ENCODE measurements at places on chromosomes 2 and 18.

GRCh38 chr2:219104107-219105035 is 43.6 kb upstream of the IHH start:
- DNase-seq, result peak; percentile 28

GRCh38 chr2:187013058-187013457 is 164.1 kb upstream of the ZSWIM2 start:
- no peak for DNase-seq

DNA sequence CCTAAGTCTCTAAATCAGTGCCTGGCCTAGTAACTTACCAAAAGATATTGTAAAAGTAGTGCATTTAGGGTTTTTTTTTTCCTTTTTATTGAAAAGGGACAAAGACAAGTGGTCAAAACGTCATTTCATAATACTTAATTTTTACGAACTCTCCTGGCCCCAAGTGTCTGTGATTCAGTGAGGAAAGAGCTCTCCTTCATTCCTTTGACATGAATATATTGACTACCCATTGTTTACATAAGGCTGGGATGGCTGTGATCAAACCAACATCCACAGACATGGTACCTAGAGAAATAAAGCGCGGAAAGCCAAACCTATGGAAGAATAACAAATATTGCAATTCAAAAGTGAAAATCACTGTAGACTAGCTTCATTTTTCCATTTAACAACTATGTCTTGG is 198.4 kb downstream of the BABAM2 start:
- DNase-seq, result no peak

DNA sequence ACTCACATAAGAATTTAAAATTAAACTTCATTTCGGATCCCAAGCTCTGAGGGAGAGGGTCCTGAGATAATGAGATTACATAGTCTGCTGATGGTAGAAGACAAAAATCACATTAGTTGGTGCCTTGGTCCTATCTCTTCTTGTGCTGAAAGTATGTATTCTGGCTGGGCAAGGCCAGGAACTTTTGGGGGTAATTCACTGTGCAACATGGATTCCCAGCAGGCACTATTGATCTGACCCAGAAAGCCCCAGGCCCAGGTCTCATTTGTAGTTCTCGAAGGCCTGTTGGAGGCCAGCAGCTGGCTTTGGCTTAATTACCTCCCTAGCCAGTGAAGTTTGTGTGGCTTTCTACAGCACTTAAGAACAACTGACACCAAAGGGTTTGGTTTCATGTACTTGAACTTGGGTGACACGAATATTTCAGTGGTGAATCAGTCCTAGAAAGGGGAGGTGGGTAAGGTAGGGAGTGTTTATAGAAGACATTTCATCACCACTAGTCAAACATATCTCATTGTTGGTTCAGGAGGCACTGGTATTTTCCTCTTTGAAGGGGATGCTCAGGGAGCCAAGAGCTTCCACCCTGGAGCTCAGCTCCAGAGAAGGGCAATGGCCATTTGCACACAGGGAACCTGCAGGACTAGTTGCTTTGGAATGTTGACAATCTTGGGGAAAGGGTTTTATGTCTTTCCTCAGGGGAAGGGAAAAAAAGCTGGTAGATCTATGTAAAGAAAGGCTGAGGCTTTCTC is 217.8 kb downstream of the OSR1 start:
- no peak for DNase-seq

DNA sequence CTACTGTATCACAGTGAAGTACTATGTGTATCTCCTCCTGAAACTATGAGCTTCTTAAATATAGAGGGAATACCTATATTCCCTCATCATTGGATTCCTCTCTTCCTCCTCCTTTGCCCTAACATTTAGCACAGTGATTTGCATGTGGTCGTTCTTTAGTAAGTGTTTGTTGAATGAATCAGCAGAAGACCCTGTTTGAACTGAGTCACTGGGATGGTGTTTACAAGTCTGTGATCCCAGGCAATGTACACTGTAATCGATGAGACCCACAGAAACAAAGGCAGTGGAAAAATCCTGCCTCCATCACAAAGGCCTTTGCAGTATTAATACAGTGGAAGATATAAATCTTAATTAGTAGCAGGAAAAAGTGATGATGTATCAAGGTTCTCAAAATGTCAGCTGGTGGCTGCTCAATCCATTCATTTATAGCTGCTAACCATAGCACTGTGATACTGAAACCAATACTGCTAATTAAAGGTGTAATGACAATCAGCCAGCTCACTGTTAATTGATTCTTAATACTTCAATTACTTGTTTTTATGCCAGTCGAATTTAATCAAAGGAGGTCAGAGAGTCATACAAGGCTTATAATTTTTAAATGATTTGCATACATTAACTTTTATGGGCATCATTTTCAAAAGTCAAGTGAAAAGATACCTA is 20.8 kb upstream of the MYO3B start:
- DNase-seq, result no peak

DNA sequence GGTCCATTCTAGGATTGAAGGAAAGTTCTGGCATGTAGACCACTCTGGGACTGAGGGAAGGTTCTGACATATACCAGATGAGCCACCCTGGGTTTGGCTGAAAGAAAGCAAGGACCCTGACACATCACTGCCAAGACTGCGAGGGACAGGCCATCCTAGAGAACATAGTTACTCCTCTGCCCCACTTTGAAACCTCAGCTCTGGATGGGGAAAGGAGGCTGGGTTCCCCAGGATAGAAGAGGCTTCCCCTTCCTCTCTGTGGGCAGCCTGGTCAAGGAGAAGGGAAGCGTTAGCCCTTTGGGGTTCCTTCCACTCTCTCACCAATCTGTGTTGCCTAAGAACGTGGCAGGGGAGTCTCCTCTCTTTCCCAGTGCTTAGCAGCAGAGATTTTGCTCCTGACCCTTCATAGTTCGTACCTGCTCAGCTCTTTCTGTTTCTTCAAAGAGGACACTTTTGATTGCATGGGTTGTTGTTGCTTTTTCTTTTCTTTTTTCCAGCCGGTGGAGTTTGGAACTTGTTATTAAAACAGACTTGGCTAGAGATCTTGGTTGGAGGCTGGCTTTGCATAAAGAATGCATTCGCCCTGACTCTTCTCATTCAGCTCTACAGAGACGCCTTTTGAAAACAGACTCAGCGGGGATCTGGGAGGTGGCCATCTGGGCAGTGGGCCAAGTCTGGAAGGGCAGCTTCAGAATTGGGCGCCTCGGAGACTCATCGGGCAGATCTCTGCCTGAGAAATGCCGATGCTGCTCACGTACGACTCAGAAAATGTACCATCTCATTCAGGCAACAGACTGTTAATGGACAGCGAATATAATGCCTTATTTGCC is 166.1 kb downstream of the CLIP4 start:
- DNase-seq, result peak; percentile 56

DNA sequence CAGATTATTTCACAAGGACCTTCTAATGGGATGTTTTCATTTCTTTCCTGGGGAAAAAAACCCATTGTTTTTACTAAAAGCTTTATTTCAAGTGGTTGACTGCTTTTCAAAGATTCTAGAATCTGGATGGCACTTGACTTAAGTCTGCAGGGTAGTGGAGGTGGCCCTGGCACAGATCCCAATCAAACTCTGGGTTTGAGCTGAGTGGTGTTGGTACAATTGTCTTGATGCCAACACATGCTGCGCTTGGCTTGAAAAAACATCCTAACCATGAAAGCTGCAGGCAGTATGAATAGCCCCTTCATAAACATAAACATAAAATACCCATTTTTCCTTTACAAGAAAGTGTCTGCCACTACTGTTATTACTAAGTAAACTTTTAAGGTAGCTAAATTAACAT is 3.6 kb downstream of the PAPOLG start:
- DNase-seq, result peak; percentile 84

DNA sequence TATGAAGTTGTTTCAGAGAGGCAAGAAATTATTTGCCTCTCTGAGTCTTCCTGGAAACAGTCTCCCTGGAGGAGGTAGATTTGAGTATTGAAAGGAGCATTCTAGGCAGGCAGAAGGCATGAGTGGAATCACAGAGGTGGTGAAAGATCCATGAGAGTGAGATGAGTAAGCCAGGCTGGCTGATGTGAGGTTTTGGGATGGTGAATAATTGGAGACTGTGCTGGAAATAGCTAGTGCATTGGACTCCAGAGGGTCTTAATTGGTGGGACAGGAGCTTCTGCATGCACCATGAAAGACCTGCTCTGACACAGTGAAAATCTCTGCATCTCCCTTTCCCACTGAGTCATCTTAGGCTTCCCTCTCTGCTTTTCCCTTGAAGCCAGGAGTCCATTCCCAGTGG is 46.3 kb downstream of the CDC42EP3 start:
- DNase-seq, result no peak
